ENCODE measurements at places on chromosomes 3 and 15. TPM values are rescaled to one million over a fixed set of nuclear protein-coding genes. Genes with fewer than 3 reads are reported as not detected.

CCR4 gene
- total RNA-seq: not detected

RNU5B-1 gene
- total RNA-seq: not detected

SPTBN5 gene
- 3.0 TPM for total RNA-seq

EPB42 gene
- total RNA-seq: not detected

TMEM212 gene
- total RNA-seq: not detected

SCN11A gene
- total RNA-seq: not detected

ALDH1A3 gene
- 33.9 TPM for total RNA-seq

GPR149 gene
- not detected for total RNA-seq

TNNC1 gene
- 10.4 TPM for total RNA-seq

FRMD5 gene
- 1.3 TPM for total RNA-seq

PGBD4 gene
- total RNA-seq: 4.6 TPM

DTX3L gene
- total RNA-seq: 17.6 TPM

SLC28A2 gene
- not detected for total RNA-seq

FETUB gene
- not detected for total RNA-seq

DPPA2 gene
- not detected for total RNA-seq

FSD2 gene
- total RNA-seq: not detected

CLSTN2 gene
- 14.8 TPM for total RNA-seq

PP2D1 gene
- total RNA-seq: not detected

STAC gene
- not detected for total RNA-seq

MINAR1 gene
- 4.7 TPM for total RNA-seq
